ENCODE measurements at places on chromosomes 5 and 9.

DNA sequence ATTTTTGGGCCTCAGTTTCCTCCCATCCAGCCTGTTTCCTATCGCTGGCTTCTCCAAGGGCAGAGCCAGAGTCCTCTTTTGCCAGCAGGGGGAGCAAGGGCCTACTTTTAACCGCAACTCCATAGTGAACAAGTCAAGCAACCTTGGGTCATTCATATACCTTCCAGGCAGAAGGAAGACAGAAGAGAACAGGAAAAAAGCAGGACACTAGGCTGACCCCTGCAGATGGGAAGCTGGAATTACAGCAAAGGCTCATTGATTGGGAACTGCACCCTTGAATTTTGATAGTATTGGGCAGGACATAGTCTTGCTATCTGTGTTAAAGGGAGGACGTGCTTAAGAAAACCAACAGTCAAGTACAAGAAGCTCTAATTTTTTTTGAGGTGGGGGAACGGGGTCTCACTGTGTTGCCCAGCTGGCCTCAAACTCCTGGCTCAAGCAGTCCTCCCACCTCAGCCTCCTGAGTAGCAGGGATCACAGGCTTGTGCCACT, 30.1 kb downstream of the QRFP start:
- DNase-seq, result peak; percentile 82

DNA sequence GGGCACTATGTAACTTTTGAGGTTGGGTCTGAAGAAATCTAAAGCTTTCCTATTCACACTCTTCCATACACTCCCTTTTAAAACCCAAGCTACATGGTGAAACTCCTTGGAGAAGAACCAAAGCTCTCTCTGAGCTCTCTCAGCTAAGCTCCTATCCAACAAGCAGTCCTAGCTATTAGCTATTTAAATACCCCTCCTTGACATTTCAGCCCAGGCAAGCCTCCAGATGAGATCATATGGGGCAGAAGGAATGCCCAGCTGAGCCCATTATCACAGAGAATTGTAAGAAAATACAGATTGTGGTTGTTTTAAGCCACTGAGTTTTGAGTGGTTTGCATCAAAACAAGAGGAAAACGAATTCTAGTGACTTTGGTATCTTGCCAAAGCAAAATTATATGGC, 15.2 kb downstream of the HSPB3 start:
- no peak for DNase-seq

DNA sequence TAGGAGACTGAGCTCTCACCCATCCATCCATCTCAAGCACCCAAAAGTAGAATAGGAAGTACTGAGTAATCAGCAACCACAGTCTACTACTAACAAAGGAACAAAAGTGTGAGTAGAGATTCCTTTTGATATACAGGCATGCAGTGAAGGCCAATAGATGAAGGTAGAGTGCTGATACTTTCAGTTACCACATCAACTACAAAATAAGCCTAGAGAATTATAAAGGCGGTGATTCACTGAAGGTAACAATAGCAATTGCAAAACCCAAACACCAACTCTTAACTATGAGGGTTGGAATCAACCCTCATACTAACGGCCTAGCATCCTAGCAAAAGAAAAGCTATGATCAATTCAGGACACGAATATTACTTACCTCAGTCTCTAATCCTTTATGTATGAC, 992.6 kb downstream of the DNAH5 start:
- DNase-seq, result no peak

DNA sequence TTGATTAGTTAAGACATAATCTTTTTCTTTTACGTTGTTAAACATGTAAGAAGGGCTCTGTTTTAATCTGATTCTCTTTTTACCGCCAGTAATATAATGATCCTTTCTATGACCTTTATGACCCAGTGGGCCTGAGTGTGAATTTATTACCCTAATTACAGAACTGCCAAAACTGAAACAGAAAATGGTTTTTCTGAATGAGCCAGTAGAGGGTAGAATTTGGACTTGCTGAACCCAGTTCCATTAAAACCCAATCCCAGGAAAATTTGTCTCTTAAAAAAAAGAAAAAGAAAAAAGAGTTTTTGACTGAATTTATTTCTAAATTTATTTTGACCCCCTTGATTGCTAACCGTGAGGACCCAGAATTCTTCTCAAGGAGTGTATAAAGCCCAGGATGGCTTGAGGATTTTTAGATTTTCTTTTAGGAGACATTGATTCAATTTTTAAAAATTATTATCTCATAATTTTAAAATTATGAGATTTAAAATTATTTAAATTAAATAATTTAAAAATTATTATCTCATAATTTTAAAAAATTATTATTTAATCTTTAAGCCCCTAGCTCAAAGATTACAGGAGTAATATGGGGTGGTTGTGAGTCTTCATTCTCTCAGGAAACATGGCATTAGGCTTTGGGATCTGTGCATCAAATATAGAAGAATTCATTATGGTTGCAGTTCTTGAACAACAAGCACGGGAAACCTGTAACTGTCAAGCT, 94.1 kb upstream of the GLIS3 start:
- DNase-seq, result no peak

DNA sequence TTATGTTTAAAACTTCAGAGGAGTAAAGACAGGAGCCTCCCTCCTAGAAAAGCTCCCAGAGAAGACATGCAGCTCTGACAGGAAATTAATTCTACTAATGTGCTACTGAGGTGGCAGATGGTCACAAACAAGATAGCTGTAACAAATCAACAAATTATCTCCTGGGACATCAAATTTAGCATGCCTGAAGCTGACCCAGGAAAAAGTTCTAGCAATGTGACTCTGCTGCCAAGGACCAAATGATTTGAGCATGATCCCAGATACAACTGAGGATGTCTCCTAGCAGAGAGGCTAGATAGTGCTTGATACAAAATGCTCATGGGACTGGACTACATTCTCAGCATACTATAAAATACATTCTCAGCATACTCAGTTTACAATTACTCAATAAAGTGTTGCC, 413.5 kb upstream of the SMC2 start:
- no peak for DNase-seq

DNA sequence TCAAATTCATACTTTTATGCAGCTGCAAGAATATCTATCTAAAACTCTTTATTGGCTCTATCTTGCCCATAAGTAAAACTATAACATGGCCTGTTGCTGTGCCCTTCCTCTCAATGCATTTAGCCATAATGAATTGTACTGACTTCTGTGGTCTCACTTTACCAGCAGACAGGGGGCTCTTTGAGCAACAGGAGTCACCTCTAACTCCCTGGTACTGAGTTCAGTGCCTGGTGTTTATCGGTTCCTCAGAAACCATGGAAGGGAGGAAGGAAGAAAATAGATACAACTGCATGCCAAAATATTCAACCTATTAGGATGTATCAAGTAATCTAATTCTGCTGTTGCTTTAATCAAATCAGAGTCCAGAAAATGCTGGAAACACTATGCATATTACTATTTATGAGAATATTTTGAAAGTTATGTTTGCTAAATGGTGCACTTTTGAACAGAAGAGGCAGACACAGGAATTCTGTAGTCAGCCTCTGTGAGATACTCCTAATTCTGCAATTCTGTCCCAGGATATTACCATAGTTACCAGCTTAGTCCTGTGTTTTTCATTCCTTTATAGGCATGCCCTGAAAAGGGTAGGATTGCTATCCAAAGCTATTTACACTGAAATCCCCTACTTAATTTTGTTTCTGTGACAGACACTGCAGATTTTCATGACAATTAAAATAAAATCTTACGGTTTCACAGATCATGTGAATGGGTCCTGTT, 89.8 kb downstream of the CD180 start:
- no peak for DNase-seq

GRCh38 chr5:56202483-56202882, 30.6 kb downstream of the ANKRD55 start:
- no peak for DNase-seq

GRCh38 chr5:14438195-14438606, 143.4 kb upstream of the OTULINL start:
- DNase-seq, result no peak

DNA sequence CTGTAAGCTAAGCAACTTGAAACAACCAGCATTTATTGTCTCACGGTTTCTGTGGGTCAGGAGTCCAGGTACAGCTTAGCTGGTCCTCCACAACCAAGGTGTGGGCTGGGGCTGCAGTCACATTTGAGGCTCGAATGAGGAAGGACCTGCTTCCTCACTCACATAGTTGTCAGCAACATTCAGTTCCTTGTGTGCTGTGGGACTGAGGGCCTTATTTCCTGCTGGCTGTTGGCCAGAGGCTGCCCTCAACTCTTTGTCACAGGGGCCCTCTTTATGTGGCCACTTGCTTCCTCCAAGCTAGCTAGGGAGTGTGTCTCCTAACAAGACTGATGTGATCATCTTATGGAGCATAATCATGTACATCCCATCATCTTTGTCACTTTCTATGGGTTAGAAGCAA, 29.2 kb upstream of the SEMA4D start:
- no peak for DNase-seq

DNA sequence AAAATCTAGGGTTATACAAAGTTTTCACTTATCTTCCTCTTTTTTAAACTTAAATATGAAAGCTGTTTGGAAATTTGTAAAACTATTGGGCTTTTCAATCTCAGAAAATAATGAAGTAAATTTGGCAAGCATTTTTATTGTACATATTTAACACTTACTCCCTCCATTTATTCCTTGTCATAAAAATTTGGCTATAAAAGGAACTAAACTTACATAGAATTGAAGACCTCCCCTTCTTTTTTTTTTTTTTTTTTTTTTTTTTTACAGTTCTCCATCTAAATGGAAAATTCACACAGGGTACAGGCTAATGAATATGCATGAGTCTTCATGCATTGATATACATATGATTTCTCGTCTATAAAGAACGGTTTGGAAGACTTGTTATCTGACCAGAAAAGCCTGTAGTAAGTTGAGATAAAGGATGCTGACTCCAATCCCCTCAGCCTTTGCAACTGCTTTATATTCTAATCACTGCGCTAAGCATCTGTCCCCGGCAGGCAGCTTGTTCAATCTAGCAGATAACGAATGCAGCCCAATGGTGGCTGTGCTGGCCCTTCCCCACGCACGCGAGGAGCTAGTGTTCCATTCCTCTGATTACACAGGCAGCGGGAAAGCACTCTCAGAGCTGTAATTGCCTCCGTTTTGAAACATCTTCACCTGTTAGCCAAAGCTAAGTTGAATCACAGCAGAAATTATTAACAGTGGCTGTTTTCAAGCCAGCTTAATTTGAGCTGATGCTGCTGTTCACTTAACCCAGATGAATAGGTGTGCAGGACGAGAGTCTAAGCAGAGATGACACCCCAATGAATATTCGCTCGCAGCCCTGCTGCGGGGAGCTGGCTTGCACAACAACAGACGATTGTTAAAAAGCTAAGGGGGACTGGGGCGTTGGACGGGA, 453.8 kb upstream of the ZNF608 start:
- no peak for DNase-seq

- DNase-seq, result no peak
These were observed 19.9 kb downstream of the GPX3 start for GRCh38 chr5:151040211-151040747.

DNA sequence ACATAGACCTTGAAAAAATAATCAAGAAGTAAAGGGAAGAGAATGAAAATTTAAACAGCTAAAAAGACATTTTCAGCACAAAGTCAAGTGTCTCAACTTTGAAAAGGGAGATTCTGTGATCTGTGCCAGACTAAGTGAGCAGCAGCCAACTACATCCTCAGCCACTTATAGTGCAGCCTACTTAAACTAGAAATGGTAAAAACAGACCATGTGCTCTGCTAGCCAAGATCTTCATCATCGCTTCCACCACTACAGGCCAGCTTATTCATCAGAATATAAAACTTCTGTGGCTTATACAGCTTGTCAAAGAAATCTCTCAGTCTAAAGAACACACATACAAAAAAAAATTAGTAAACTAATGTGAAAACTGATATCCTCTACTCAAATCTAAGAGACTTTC, 63.5 kb downstream of the CEMIP2 start:
- peak; percentile 72 for DNase-seq

- no peak for DNase-seq
These were observed 25.7 kb upstream of the FAM81B start for GRCh38 chr5:95365302-95366095.

GRCh38 chr9:79026316-79026715, 545.4 kb upstream of the TLE4 start:
- no peak for DNase-seq

- DNase-seq, result no peak
These were observed 127.5 kb upstream of the WWC1 start for GRCh38 chr5:168163966-168164365.

DNA sequence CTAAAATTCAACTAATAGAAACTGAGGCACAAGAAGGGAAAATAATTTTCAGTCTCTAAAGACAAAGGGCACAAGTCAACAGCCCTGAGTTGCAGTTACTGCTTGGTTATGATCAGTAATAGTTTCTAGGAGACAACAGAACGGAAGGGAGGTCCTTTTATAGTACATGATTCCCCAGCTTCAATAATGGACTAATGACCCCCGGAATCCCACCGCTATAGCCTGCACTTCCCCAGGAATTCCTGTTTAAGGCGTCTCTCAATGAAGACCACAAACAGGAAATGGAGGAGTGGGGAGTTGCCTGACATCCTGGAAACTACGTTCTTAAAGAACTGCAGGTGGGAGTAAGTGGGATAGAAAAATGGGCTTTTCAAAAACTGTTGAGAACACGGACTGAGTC, 60.6 kb downstream of the DIAPH1 start:
- no peak for DNase-seq

GRCh38 chr5:179623906-179624741, 653 bp upstream of the HNRNPH1 start:
- peak; percentile 76 for DNase-seq

Data from right forelimb (tissue), 1 donor.